ENCODE measurements at places on chromosomes 5 and 9.
A peak's percentile ranks its signal among the peaks of the same experiment; 100 is the strongest.

DNA sequence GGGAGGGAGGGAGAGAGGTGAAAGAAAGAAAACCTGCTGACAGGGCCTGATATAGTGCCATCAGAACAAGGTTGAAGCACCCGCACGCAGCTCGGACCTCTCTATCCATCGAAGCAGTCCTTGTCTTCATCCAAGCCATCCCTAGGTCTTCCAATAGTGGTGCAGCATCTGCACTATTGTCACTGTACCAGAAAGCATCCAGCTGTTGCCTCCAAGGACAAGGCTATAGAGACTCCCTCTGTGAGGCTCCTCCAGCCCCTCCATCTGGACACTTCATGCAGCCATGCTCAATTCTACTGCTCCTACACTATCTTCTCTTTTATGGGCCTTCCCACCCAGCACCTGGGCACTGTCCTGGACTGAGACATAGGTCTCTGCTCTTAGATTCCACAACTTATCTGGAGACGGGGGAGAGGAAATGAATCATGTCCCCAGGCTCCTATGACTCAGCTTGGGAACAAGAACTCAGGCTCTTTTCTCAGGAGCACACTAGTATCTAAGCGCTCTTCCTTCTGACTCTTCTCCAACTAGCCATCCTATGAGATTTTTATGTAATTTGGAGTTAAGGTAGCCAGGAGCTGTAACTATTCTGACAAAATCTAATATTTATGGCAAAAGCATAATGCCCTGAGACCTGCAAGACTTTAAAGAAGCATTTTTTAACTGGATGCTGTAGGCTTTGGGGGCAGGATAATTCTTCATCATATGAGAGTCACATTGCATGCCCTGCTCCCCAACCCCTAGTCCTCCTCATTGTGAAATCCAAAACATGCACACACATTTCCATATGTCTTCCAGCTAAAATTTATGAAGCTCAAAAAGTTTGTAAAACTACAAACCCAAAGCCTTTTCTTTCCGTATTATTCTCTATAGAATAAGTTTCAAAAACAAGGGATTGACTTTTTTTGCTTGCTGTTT, 446.8 kb downstream of the CCDC171 start:
- peak; percentile 81 for DNase-seq

DNA sequence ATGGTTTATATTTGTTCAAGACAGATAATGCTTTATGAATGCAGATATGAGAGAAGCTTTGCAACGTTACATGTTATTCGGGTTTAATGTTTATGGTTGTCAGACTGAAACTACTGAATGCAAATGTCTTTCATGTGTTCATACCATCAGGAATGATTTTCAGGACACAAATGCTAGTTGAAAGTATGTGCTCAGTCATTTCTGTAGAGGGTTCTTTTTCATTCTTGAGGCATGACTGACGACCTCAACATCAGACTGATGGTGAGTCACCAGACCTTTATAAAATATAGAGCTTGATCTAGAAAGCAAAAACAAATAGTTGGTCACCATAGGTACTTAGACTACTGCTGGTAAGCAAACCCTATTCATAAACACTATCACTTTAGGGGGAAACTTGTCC, 287.3 kb upstream of the NUDT12 start:
- peak; percentile 61 for DNase-seq

DNA sequence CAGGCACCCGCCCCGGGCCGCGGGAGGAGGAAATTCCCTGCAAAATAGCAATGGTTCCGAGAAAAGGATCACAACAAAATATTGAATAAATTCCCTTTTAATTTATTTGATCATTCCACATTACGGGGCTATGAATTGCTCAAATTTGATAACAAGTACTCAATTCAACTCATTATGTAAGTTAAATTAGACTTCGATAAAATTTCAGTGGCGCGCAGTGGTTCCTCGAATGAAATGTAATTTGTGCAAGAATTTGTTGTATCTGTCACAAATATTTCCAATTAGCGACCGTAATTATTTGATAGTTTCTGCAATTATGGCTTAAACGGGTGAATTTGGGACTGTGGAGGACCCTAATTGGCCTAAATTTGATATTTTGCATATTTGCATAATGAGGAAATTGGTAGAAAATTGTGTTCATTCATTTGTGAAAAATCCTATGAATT, 76.0 kb upstream of the TBCA start:
- DNase-seq: no peak

GRCh38 chr5:9661316-9662015, 31.3 kb upstream of the TAS2R1 start:
- DNase-seq: peak; percentile 51

- no peak for DNase-seq
These were observed 5.5 kb upstream of the ZNF354B start for GRCh38 chr5:178854284-178854683.

All from GM03348 (cell line).